ENCODE measurements at places on chromosomes 5 and 9.

DNA sequence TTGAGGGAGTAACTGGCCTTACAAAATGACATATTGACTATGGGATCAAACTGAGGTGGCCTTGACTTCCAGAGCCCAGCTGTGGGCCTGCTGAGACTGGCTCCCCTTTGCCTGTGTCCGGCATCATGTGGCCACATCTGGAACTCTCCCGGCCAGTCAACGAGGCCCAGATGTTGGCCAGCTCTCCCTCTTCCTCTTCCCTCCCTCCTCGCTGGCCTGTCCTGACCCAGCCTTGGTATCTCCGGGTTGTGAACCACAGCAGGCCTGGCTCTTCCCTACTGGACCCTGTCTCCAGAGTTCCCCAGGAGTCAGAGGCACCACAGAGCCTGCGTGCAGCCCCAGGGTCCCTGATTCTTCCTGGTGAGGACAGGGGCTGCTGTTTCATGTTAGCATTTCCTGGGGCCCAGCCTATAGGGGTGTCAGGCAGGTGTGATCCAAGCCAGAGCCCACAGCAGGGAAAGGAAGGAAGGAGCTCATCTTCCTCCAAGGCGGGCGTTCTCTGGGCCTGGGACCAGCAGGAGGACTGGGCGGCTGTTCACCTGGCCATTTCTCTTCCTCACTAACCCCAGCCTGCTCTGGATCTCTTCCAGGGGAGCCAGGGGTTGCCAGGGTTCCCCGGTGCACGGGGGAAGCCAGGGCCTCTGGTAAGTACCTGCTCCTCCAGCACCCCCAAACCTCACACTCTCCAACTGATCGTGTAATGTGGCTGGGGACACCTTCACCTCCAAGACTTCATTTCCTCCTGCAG, 81.2 kb downstream of the COL27A1 start:
- no peak for DNase-seq

DNA sequence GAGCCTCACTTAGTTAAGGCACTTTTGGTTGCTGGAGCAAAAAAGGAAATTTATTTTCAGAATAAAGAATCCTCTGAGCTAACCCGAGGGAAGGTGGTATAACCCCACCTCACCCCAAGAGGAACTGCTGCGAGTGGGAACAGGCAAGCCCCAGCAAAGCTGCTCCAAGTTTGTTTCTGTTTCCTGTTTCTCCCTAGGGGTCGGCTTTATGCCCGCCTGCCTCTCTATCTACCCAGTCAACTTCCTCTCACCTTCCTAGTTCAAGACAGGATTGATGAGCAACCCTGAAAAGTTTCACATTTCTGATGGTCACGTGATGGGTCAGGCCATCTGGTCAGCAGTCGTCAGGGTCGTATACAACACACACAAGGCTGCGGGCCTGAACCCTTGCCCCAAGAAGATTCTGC, 31.1 kb downstream of the TRIO start:
- no peak for DNase-seq

DNA sequence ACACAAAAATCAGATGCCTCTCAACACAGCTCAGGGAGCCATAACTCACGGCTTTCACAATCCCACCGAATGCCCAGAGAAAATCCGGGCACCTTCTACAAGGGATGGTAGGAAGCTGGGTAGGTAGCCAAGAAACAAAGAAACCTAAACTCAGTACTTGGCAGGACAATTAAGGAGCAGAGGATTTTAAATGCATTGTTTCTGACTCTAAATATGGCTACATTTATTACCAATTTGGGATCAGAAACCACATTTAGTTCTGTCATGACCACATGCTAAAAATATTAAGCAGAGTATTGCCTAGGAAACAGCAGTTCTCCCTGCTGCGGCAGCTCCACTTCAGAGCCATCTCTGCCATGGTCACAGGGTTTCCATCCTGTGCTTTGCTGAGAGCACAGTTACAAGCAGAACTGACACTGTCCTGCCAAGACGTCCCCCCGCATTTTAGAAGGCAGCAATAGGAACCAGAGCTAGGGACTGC, 57.5 kb downstream of the SIL1 start:
- DNase-seq, result no peak

- no peak for DNase-seq
These were observed 40.3 kb downstream of the MAP1B start for GRCh38 chr5:72147569-72147968.

- no peak for DNase-seq
These were observed 147.8 kb downstream of the RXRA start for GRCh38 chr9:134474055-134474370.

DNA sequence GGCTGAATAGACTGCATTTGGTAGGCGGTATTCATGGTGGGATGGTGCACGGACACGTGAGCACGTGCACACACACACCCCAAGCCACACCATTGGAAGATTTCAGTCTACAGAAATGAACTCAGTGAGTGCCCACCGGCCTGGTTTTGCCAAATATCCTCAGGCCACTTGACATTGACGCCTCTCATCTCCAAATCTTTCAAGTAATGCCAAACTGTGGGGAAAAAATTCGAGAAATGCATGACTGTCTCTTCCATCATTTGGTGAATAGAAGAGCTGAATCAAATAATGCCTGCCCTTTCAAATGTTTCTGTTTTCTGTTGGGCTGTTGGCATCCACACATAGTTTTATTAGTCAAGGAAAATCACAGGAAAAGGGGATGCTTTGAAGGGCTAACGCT, 182.3 kb upstream of the EFNA5 start:
- DNase-seq, result no peak

- DNase-seq, result no peak
These were observed 244.2 kb downstream of the RFK start for GRCh38 chr9:76150013-76150412.

DNA sequence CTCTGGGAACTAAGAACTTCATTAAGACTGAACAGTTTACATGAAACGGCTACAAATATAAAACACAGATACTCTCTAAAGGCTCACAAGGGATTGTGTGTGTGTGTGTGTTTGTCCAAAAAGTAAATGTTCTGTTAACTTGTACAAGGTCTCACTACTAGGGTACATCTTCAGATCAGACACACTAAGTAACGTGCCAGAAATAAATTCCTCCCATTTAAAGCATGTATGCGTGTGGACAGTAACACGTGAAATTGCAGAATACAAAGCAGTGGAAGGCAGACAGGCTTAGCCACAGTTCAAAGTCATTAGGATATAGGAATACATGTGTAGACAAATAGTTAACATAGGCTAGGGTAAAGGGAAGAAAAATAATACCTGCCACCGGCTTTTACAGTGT, 1.8 kb downstream of the BNC2 start:
- DNase-seq, result no peak

- DNase-seq, result no peak
These were observed 28.8 kb downstream of the NTRK2 start for GRCh38 chr9:84698323-84698722.

- no peak for DNase-seq
These were observed 331.0 kb upstream of the RGMB start for GRCh38 chr5:98442448-98442847.

DNA sequence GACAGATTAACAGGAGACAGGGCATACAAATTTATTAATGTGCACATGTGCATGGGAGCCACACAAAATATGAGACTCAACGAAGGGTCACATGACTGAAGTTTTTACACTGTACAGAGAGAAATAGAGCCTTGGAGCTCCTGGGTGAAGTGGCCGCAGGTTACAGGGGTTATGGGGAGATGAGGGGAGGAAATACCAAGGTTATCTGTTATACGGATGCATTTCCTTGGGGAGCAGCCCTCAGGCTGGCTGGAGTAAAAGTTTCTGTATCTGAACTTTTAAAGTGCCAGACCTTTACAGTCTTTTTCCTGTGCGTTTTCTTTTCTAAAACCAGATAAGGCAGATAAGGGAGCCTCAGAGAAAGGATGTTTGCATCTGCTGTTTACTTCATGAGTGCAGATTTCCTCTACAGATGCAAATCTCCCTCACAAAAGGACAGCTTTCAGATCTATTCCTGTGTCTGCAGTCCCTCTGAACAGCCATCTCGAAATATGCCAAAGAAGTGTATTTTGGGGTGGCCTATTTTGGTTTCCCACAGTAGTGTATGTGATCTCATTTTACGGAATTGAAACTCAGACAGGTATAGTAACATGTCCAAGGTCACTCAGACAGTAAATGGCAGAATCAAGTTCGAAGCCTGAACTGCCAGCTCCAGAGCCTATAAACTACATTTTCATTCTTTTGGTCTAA, 139.3 kb upstream of the FBXL17 start:
- no peak for DNase-seq

GRCh38 chr9:87720173-87720572, 5.7 kb upstream of the CTSL start:
- no peak for DNase-seq

- no peak for DNase-seq
These were observed 472.1 kb upstream of the TNC start for GRCh38 chr9:115590011-115590410.

DNA sequence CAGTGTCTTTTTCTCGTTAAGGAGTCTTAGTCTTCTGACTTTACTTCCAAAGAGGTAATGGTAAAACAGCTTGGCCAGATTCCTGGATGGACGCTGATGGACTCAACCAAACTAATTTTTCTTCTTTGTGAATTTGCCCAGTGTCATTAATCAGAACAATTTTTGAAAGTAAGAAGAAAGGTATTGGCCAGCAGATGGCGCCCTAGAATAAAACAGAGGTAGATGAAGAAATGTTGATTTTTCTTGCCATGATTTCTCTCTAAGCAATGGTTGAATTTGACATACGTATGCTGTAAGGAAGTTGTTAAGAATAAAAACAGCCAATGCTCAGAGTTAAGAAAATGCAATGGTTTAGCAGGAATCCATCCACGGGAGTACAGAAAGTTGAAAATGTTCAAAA, 500.0 kb downstream of the DIRAS2 start:
- peak; percentile 51 for DNase-seq

DNA sequence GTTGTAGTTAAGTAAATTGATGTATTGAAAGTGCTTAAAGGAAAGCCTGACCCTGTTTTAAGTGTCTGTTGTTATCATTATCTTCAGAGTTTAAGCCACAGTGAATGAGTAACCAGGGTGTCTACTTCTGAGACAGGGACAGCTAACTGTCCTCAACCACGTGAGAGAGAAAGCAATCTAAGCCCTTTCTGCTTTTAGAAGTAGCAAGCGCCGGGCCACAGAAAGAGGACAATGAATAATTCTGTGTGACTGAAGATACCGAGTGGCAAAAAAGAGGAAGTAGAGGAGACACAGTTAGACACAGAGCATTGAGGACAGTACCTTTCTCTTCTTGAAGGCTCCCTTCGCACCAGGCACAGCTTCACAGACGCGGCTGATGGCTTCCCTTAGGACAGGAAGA, 86.3 kb downstream of the S1PR3 start:
- DNase-seq, result no peak

DNA sequence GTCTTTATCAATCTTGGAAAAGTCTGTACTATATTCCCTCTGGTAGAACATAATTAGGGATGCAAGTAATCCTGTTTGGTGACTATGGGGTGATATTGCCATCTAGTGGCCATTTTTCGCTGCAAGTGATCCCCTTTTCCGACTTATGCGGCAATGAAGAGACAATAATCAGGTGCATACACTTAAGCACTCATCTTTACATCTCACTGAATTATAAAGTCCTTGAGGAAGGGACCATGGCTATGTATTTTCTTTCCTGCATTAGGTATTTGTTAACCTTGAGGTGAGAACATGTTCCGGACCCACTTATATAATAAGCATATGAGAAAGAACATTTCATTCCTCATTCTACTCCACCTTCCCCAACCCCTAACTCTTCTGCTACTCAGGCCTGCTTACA, 19.6 kb upstream of the LIX1 start:
- DNase-seq, result peak; percentile 39

DNA sequence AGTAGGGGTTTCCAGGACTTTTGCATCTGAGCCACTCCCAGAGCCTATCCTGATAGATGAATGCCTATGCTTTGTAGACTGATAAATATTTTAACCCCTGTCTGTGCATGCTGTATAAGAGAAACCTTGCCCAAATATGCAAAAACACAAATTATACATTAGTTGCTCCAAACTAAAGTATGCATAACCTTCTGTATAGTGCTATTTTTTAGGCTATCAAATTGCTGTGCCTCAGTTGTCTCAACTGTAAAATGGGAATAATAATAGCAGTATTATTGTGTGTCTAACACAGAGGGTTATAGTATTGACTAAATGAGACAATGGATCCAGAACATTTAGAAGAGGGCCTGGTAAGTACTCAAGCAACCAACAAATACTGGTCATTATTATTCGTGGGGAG, 117.7 kb downstream of the LIFR start:
- no peak for DNase-seq

DNA sequence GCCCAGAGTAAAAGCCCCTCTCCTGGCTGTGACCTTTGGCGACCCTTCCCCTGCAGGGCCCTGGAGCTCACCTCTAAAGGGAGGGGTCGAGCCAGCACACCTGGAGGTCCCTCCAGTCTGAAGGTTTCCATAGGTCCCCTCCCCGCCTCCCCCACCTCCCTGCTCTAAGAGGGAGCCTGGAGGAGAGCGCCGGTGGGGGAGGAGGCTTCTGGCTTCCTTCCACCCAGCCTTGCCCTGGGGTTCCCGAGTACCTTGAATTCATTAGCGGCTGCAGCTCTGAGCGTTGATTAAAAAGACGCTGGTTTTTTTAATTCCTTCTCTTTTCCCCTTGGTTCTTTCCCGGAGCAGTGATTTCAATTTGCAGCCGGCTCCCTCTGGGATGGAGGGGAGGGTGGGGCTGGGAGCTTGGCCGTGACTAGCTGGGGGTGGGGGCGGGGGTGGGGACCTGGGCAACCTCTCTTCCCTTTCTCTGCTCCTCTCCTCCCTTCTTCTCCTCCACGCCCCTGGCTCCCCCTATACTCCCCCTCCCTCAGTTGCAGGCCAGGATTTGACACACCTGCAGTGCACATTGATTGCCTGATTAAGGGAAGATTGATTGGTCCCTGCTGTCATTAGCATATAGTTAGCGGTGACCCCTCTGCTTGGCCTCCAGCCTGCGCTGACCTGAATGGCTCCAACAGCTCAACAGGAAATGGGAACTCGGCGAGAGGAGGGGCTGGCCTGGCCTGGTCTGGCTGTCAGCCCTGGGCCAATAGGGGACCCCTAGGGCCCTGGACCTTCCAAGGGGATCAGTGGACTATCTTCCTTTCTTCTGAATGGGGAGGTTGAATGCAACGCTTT, 67.5 kb upstream of the RAPGEF1 start:
- no peak for DNase-seq

Measured in naive thymus-derived CD8-positive, alpha-beta T cell (primary cell).